Suprapubic skin (tissue), 4 donors: ENCODE measurements at places on chromosomes 6 and 20.

- H3K4me3 ChIP-seq, result no peak overlapping the region
- H3K27ac ChIP-seq, result no peak overlapping the region
- H3K27me3 ChIP-seq, result peaks cover 11% of the 10 kb centered on the region
- H3K36me3 ChIP-seq, result no peaks in the 10 kb centered on the region
- H3K4me1 ChIP-seq, result no peaks in the 10 kb centered on the region
- DNase-seq, result no peak
Observed at GRCh38 chr6:29708432-29709179, 14.6 kb upstream of the HLA-F start.

DNA sequence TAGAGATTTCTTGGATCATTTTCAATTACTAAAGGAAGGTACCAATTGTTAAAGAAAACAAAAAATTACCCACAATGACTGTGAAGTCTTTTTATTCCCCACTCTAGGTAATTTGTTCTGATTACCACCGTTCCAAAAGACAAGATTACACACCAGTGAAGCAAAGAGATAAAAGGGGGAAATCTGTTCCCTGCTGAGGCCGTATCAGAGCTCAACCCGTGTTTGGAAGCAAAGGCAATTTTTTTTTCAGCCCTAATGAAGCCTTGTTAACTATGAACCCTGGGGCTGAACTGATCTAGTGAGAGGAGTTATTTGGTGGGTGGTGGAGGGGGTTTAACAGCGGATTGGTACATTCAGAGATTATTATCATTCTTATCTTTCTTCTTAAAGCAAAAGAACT lies 128.5 kb downstream of the ALDH8A1 start:
- H3K4me3 ChIP-seq, result no peak overlapping the region
- H3K27me3 ChIP-seq, result no peaks in the 10 kb centered on the region
- no peak for DNase-seq
- H3K36me3 ChIP-seq, result no peaks in the 10 kb centered on the region
- no peak overlapping the region for H3K27ac ChIP-seq
- peaks cover 27% of the 10 kb centered on the region for H3K4me1 ChIP-seq

GRCh38 chr6:26033085-26033940 lies 53.9 kb upstream of the HFE start:
- no peaks in the 10 kb centered on the region for H3K36me3 ChIP-seq
- H3K4me3 ChIP-seq, result peak overlapping the region; percentile 61
- H3K27me3 ChIP-seq, result no peaks in the 10 kb centered on the region

GRCh38 chr6:18262702-18263417 lies 1.5 kb downstream of the DEK start:
- peak overlapping the region; percentile 96 for H3K4me3 ChIP-seq
- H3K27me3 ChIP-seq, result no peaks in the 10 kb centered on the region
- no peak for DNase-seq
- peaks cover 51% of the 10 kb centered on the region for H3K4me1 ChIP-seq
- H3K27ac ChIP-seq, result peak overlapping the region; percentile 100

DNA sequence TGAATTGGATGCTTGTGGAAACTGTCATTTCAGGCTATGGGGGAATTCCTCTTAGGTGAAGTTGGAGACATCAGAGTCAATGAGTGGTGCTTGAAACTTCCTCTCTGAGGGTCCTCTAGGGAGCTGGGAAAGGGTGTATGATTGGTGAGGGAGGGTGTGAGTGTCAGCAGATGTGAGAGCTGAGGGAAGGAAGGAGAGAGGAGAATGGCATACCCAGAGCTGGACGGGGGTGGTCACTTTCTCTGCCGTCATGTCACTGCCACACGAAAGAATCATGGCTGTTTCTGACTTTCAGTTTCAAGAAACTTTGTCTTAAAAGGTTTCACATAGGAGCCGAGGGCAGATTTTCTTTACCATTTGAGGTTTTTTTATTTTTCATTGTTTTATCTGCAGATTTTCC lies 50.3 kb downstream of the DEK start:
- DNase-seq, result no peak
- H3K27me3 ChIP-seq, result no peaks in the 10 kb centered on the region
- no peaks in the 10 kb centered on the region for H3K4me1 ChIP-seq
